SK-N-DZ (cell line): ENCODE measurements at places on chromosomes 5 and 9.

DNA sequence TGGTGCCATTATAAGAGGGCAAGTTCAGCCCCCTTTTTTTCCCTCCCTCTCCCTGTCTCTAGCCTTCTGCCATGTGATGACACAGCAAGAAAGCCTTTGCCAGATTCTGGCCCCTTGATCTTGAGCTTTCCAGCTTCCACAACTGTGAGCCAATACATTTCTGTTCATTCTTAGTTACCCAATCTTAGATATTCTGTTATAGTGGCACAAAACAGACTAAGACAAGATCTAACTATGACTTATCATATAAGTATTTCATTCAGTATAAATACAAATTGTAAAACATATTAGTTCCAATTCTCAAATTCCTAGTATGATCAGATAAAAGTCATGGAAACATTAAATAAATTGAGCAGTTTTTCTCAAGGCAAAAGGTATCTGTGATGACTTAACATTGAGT, 276.3 kb downstream of the COX7C start:
- DNase-seq = no peak

GRCh38 chr5:180294411-180294810, 2.5 kb upstream of the MAPK9 start:
- no peak for DNase-seq

- no peak for DNase-seq
Measured at GRCh38 chr5:132961887-132962286, 1.5 kb downstream of the AFF4 start.

DNA sequence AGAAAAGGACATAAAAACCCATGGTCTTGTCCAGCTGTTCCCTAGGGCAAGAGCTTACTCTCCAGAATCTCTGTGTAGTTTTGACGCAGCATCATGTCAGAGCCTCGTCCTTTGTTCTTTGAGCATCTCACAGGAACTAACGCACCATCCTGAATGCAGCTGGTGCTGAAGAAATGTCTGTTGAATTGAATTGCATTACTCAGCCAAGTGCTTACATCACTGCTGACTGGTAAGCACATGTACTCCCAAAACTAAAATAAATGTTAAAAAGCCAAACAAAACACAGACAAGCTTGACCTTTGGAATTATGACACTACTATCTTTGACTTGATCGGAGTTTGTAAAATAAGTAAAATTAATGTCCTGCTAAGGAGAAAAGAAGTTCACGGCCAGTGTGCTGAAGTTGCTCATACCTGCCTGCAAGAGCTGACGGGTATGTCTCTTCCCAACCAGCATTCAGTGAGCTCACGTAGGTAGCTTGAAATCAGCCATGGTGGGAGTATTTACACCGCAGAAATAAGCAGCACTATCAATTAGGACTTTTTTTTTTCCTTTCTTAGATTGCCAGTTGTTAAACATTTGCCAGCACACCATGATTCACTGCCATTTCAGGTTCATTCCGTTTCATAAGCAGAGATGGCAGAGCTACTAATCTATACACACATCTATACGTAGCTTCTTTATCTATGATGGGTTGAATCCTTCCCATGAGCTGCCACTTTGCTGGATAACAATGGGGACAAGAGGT, 310.6 kb upstream of the MSX2 start:
- DNase-seq = no peak

GRCh38 chr5:108747111-108747773, 455 bp upstream of the FER start:
- DNase-seq = no peak

DNA sequence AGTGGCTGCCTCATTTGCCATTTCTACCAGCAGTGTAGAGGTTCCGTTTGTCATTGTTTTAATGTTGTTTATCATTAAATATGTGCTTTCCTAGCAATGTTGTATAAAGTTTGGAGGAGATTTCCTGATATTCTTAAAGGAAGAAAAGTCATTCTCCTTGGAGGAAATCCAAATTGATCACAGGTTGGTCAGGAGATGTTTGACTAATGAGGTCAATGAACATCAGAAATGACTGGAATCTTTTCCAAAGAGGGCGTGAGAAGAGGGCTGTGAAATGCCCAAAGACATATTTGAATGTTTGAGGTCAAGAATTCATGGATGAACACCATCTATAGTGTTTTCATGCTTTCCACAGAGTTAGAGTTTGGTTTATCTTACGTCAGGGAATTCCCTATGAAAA, 471.3 kb downstream of the MAT2B start:
- no peak for DNase-seq

- no peak for DNase-seq
Measured at GRCh38 chr5:18069790-18070189, 435.5 kb downstream of the TAF11L14 start.

GRCh38 chr9:121232251-121232650, 30.6 kb upstream of the RAB14 start:
- no peak for DNase-seq

DNA sequence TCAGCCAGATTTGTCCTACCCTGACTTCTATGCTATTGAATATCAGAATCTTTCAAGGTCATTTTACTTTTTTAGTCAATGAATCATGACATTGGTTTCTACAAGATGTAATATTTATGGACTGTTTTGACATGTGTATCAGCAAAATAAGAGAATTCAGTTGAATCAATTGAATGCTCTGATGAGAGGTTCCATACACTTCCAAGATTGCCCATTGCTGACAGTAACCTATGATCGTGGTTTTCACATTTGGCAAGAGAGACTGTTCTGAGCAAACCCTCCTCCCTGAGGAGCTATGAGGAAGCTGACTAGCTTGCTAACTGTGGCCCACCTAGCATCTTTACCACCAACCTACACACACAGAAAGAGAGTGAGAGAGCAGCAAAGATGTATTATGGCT, 56.7 kb upstream of the FST start:
- no peak for DNase-seq

GRCh38 chr5:128695791-128696530, 157.9 kb upstream of the FBN2 start:
- no peak for DNase-seq

GRCh38 chr5:170262061-170263045, 29.6 kb downstream of the C5orf58 start:
- no peak for DNase-seq

DNA sequence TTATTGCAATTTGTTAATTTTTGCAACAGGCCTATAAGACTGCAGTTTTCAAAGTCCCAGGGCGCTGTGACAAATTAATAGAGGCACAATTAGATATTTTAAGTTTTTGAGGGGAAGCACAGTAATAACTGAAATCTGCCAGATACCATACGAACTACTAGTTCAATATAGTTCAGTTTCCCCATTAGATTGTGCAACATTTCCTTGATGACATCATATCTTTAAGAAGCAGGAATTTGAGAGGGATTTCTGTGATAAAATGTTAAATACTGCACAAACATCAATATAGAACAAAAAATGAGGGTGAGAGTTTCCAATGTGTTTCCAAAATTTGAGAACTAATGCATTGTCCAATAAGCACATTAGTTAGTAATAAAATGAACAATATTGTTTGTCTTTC, 56.7 kb upstream of the GRIN3A start:
- DNase-seq = no peak

GRCh38 chr5:115623658-115624057, 2.2 kb downstream of the TMED7 start:
- no peak for DNase-seq

DNA sequence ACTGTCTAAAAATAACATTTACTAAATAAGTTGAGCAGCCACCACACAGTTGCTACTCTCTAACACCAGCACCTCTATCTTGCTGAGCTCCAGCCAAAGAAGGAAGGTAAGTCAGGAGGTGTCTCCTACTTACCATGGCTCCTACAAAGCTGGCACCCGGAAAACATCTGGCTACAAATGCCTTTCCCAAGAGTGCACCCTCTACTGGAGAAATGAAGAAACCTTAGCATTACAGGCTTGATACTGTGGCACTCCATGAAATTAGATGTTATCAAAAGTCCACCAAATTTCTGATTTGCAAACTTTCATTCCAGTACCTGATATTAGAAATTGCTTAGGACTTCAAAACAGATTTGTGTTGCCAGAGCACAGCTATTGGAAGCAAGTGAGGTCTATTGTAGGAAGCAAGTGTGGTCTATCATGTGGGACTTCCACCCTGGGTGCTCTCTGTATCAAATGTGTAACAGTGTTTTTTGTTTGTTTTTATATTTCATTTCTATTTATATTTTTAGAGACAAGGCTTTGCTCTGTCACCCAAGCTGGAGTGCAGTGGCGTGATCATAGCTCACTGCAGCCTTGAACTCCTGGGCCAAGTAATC, 25.7 kb upstream of the RFK start:
- DNase-seq = no peak

GRCh38 chr9:90188656-90189055, 454.0 kb downstream of the DIRAS2 start:
- DNase-seq = no peak

DNA sequence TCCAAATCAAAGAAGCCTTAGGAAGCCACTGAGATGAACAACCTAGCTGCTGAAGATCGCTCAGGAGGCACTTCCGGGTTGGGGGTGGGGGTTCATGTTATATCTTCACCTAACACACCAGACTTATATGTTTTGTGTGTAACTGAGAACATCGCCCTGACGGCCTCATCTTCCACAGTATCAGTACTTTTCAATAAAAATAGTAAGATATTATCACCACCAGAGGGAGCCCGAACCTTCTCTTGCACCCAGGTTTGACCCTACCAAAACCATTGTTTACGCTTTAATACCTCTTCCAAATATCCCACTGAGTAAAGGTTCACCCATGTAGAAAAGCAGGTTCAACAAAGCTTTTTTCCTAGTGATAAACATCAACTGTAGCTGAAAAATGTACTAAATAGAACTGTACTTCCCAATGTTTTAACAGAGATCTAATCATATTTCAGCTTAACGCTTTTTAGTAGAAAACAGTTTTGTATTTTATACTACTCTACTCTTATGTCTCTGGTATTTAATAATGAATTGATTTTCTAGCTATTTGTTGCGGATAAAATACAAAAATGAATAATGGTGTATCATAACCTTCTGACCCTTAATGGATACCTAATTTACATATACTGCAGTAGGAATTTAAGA, 244.0 kb downstream of the EPB41L4A start:
- DNase-seq = peak; percentile 77

DNA sequence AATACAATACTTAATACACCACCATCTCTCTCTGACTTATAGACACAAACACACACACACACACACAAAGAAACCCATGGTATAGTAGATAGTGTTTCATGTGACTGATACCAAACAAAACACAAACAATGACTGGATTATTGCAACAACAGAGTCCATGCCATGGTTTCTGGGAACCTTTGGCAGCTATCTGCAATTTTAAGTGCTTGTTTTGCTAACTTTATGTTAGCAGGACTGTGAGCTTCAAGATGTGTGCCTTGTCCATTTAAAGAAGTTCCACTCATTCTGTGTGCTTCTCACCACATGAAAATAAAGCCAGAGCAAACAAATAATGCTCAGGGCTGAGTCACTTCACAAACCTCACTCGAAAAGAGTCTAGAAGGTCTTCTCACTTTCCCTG, 15.1 kb upstream of the LURAP1L start:
- no peak for DNase-seq
